ENCODE measurements at places on chromosomes 11 and 22.

- DNase-seq = no peak
These were observed 36.3 kb upstream of the CARS1 start for GRCh38 chr11:3093281-3094191.

DNA sequence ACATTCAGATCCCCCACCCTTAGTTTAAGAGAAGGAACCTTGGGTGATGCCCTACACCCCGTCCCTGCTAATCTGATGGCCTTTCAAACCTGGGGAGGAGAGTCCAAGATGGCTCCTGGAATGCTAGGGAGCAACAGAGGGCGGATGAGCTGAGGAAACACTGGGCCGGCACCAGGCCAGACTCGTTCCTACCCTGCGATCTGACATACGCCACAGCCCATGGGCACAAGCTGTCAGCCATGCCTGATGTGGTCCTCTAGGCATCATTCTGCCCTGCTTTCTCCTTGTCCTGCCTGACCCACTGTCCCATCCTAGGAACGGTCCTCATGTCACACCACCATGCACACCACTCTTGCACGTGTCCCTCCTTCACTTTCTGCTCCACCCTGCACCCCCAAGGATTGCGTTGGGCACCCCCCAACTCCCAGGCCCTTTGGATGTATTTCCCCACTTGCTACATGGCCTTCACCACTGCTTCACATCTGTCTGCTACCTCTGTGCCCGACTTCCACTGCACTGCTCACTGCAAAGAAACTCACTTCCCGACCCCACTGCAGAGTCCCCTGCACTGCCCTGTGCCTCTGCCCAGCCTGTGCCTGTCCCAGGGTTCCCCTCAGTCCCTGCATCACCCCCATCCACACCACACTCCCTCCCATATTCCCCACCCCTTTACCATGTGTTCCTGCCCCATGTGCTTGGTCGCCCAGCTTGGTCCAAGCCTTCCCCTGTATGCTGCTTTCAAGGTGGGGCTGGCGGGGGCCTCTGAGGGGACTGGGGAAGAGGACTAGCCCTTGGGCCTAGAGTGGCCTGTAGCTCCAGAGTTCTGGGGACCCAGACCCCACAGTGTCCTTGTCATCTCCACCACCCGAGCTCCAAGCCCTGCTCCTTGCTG, 29.2 kb downstream of the USP35 start:
- DNase-seq = no peak

DNA sequence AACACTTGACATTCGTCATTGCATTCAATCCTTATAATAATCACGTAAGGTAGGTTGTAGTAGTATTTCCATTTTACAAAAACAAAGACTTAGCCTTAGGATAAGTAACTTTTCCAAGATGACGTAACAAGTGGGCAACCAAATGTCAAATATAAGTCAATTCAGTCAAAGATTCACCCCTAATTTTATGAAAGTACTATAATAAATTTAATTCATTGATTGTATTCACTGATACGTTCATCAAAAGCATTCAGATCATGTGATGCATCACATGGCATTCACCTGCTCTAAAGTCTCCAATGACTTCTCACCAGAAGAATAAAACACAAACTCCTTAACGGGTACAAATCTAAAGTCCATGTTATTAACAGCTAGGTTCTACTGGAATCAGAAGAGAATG, 2.1 kb downstream of the KIF18A start:
- no peak for DNase-seq

DNA sequence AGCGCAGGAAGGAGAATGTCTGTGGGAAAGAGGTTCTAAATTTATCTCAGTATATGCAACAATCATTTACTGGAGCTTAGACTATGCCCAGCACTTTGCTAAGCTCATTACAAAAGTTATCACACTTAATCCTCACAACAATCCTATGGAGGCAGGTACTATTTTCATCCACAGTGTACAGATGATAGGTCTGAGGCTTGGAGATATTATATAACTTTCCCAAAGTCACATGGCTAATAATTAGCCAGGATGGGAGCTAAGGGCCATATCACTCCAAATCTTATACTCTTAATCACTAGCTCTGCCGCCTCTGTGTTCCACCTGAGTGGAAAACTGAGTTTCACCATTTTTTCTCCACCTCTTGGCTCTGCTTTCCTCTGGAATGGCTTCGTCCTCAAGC, 47.3 kb upstream of the CAPRIN1 start:
- no peak for DNase-seq

GRCh38 chr11:65625628-65626342, 10.2 kb downstream of the PCNX3 start:
- DNase-seq = peak; percentile 70

DNA sequence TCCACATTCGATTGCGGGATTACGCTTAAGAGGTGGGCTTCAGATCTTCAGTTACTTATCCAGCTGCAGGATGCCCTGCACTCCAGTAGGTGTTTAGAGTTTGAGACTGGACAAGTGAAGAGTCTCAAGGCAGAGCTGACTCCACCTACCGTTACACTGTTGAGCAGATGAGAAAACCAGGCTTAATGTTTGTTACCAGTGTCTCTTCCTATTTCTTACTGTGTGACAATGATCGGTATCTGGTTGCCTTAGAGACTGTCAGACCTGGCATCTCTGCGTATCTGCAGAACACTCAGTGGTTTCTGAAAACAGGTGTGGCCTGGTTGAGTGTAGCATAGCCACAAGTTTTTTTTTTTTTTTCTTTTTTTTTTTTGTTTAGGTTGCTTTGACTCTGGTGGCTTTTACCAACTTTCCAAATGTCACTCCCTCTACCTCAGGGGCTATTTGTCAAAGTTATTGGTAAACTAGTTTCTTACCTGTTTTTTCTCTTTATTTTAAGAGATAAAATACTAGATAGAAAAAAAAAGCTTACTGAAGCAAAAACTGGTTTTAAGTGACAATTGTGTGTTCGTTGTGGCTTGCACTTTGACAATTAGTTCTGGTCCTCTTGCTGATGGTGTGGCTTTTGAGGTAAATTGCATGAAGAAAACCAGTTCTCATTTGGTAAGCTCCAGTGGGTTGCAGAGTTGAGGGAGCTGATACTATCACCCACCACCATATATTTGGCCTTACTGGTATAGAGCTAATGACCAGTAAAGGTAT, 284.8 kb downstream of the ETS1 start:
- peak; percentile 96 for DNase-seq

GRCh38 chr11:61507962-61508861, at the start of gene LRRC10B:
LRRC10B (plus strand) TSS chr11:61508749; CDS start chr11:61508999, 250 bp downstream.
- DNase-seq = no peak
